Stimulated activated CD4-positive, alpha-beta T cell treated with anti-CD3 and anti-CD28 coated beads, TNF-alpha, amount 100 ng/mL, for 4 hours (primary cell): ENCODE measurements at places on chromosomes 3 and 15.

DNA sequence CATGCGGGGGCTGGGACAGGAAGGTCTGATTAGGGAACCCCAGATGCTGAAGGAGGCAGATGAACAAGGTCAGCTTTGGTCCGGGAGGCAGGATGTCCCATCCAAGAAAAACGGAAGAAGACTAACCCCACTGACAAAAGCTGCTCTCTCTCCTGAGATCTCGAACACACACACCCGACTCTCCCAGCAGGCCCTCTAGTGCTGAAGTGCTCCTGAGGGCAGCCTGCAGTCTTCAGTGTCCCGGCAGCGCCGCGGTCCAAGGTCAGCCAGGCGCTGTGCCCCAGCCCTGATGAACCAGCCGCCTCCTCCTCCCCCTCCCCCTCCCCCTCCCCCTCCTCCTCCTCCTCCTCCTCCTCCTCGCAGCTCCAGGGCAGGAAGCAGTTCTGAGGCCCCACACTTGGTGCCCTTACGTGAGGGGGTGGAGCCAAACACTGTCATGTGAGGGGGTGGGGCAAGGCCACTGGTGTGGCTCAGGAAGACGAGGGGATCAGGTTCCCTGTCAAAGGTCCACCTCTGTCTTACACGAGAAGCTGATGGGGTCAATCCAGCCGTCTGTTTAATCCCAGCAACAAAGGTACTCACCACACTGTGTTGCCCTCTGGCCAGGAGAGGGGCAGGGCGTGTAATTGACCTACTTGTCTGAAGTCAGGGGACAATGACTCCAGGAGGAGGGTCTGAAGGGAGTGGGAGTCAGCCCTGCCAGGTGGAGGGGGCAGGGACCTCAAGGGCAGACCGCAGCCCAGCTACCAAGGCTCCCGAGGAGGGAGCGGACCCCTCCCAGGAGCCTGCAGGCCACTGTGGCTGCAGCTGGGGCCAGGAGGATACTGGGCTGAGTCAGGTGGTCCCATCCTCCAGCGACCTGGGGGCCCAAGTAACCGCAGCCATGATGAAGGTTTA lies 34.3 kb downstream of the PRR23E start:
- no peak for DNase-seq

GRCh38 chr3:59313365-59313764 lies 263.5 kb upstream of the CFAP20DC start:
- DNase-seq: peak; percentile 13

GRCh38 chr3:16224325-16224724 lies 40.4 kb downstream of the DPH3 start:
- DNase-seq: no peak

DNA sequence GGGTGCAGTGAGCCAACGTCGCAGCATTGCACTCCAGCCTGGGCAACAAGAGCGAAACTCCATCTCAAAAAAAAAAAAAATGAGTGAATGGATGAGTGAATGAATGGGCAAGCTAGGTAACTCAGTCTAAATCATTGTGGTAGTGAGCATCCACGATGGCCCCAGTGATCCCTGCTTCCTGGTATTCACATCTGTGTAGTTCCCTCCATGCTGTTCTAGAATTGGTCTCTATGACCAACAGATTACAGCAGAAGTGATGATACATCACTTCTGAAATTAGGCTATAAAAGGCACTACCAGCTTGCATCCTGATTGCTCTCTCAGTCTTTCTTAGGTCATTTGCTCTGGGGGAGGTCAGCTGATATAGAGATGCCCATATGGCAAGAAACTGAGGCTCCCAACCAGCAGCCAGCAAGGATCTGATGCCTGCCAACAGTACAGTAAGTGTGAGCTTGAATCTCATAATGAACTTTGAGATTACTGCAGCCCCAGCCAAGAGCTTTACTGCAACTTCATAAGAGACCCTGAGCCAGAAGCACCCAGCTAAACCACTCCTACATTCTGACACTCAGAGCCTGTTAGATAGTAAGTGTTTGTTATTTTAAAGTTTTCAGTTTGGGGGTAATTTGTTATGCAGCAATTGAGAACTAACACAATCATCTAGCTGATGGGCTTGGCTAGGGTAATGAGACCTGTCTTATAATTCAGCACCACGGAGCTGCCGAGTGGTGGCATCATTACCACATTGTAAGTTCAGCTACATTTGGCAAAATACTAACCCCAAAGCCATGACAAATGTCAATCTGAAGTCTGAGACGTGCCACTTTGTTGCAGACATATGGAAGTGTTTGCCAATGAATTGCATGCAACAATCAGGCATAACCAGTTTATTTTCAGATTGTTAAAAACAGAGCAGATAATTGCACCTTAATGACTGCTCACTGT lies 53.0 kb downstream of the KLHL6 start:
- DNase-seq: no peak

GRCh38 chr3:95826419-95826818 lies 988.0 kb upstream of the EPHA6 start:
- no peak for DNase-seq

DNA sequence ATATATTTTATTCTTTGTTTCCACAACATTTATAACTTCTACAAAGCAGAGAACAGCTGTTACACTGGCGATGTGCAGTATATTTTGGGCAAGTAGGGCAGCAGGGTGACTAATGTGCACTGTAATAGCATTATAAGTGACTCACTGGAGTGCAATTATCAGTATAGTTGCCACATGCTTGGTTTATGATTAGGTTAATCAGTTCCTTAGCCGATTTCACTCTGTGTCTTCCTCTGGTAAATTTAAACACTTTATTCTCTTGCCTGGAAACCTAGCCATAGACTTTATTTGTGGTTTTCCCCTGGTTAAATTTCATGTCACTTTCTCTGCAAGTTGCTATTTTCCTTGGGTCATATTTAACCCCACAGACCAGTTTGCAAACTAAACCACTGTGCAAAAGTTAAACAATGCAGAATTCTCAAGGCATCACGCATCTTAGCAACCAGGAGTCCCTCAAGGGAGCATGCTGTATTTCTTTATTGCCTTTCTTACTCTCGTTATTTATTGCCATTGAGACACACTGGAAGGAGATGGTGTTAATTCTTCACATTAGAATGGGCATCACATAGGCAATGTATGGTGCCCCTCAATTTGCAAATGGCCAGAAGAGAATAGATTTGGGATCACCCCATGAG lies 690.2 kb upstream of the DPPA4 start:
- no peak for DNase-seq

DNA sequence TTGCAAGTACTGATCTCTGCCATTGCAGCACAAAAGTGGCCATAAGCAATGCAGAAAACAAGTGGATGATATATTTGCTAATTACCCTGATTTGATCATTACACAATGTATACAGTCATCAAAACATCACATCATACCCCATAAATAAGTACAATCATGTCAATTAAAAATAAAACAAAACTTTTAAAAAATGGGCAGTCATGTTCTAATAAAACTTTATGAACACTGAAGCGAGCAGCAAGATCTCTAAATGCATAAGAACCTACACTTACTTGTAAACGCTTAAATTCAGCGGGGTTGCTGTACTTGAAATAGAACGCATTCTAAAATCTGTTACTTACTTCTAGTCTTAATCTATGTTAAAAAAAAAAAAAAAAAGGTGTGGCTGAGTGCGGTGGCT lies 73.4 kb downstream of the AQR start:
- DNase-seq: no peak

- DNase-seq: no peak
Measured at GRCh38 chr3:134594331-134594741, 56.5 kb downstream of the KY start.

DNA sequence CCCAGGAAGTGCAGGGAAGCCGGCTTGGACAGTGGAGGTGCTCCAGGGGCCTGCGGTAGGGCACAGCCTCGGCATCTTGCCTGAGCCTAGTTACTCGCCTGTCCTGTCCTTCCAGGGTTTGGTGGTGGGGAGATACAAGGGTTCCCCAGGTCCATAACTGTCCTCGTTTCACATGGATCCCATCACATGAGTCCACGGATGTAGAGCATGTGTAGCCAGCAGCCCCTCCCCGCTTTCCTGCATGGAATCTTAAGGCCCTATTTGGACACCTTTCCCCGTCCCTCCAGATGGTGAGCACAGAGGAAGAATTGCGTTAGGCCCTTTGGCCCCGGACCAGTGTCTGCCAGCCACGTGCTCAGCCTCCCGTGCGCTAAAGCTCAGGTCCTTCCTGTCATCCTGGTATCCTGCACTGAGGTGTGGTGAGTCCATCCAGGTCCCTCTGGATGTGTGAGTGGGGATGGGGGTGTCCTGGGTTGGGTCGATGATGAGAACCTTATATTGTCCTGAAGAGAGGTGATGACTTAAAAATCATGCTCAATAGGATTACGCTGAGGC lies 230.4 kb downstream of the SNRPN start:
- DNase-seq: no peak

GRCh38 chr15:96535148-96535547 lies 204.6 kb downstream of the NR2F2 start:
- DNase-seq: no peak

- no peak for DNase-seq
Measured at GRCh38 chr3:169494982-169495381, 168.5 kb downstream of the MECOM start.

DNA sequence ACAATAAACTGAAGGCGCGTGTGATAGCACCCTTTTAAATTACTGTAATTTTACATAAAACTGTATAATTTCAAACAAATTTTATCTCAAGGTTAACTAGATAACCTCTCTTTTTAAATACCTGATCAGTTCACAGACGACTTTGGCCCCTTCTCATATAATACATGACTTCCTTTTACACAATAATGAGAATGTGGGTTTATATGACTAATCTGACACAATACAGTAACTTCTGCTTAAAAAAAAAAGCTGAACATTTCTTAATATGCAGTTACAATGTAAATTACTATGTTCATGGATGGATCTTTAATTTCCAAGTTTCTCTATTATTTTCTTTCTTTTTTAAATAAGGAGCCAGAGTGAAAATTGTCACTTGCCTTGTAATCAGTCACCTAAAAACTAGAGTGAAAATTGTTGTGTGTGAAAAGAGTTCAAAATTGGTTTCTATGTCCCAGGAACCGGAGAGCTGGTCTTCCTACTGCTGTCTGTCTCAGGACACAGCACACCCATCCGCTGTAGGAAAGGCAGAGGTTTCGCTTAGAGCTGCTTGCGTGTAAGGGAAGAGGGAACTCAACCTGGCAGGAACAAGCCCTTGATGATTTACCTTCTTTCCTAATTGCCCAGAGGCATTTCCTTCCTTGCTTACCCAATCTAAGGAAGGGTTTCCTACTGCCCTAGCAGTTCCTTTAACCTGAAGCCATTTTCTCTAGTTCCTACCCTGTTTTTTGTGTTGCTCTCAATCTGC lies 33.3 kb downstream of the PLD1 start:
- no peak for DNase-seq
